ENCODE measurements at places on chromosomes 12 and 14.

- no peaks in the 10 kb centered on the region for H3K36me3 ChIP-seq
- no peaks in the 10 kb centered on the region for H3K27me3 ChIP-seq
- DNase-seq = no peak
- H3K27ac ChIP-seq = no peak overlapping the region
- H3K4me1 ChIP-seq = no peaks in the 10 kb centered on the region
These were observed 220.2 kb upstream of the SLC16A7 start for GRCh38 chr12:59375633-59376032.

DNA sequence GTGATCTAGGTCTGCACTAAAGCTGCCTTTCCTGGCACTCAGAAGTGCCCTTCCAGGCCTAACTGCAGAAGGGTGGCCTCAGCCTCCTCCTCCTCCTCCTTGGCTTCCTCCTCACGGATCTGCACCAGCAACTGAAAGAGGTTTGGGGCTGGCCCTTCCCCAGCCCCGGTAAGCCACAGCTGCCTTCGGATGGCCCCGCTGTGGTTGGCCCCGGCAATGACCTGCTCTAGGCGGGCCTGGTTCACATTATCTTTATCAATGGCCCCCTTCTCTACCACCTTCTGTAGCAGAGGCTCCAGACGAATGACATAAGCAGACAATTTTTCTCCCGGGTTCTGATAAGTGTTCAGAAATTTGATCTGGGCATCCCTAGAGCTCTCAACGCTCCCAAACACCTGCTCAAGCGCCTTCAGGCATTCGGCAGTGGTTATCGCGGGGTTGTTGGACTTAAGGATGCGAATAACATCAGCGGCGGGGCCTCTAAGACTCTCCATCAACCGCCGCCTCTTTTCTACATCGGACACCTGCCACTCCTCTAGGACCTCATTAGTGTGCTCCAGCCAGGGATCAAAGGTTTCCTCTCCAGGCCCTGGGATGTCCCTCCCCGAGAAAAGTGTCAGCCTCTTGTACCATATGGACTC lies 1.5 kb downstream of the PNMA1 start:
- H3K4me3 ChIP-seq = peak overlapping the region; percentile 97
- peaks cover 19% of the 10 kb centered on the region for H3K36me3 ChIP-seq
- DNase-seq = no peak
- H3K4me1 ChIP-seq = peaks cover 61% of the 10 kb centered on the region
- H3K27me3 ChIP-seq = peaks cover 13% of the 10 kb centered on the region

- peak overlapping the region; percentile 87 for H3K27ac ChIP-seq
- DNase-seq = no peak
- H3K36me3 ChIP-seq = peaks cover 20% of the 10 kb centered on the region
- peaks cover 10% of the 10 kb centered on the region for H3K4me1 ChIP-seq
- H3K4me3 ChIP-seq = peak overlapping the region; percentile 95
- peaks cover 12% of the 10 kb centered on the region for H3K27me3 ChIP-seq
These were observed 830 bp upstream of the MIS18BP1 start for GRCh38 chr14:45253754-45254310.

DNA sequence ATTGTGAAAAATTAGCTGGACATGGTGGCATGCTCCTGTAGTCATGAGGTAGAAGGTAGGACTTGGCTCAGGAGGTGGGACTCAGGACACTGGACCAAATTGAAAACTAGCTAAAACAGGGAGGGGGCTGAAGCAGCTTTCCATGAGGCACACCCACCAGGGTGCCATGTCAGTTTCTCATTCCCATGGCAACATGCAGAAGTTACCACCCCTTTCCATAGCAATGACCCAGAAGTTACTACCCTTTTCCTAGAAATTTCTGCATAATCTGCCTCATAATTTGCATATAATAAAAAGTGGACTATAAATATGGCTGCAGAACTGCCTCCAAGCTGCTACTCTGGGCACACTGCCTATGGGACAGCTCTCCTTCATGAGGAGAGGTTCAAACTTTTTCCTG lies 38.5 kb downstream of the ERO1A start:
- no peaks in the 10 kb centered on the region for H3K4me1 ChIP-seq
- H3K27ac ChIP-seq = no peak overlapping the region
- peaks cover 43% of the 10 kb centered on the region for H3K36me3 ChIP-seq
- no peaks in the 10 kb centered on the region for H3K27me3 ChIP-seq

DNA sequence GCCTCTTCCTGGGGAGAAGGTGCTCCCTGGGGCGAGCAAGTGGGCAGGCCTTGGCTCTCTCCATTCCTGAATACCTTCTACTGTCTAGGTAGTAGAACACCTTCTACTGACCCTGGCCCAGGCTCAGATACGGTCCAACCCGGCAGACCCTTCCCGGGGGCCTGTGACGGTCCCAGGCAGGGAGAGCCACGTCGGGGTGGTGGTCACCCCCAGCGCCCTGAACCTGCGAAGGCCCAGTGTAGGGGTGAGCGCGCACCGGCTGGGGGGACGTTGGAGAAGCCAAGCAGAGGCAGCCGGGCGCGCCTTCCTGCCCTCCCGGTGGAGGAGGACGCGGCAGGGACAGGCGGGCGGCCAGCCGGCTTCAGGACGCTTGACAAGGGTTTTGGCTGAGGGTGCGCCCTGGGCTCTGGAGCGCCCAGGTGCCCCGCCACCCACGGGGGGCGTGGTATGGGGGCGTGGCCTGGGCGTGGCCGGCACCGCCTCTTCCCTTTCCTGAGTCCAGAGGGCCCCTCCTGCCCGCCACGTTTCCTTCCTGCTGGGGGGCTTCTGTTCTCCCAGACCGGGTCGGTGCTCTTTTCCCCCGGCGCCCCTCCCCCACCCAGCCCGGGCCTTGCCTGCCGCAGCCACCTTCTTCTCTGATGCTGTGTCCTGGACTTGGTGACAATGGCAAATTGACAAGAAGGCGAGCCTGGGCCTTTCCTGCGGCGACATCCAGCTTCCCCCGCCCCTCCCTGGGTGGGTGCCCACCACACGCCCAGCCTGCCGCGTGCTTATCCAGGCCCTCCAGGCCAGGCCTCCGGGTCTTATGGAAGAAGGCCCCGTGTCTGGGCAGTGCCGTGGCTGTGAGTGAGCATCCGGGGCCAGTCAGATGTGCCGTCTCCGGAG lies 24.5 kb upstream of the PPP1R13B start:
- peaks cover 44% of the 10 kb centered on the region for H3K4me1 ChIP-seq
- DNase-seq = peak; percentile 66
- no peak overlapping the region for H3K27ac ChIP-seq

- peak; percentile 66 for DNase-seq
- H3K27me3 ChIP-seq = peaks cover 99% of the 10 kb centered on the region
- H3K4me3 ChIP-seq = peak within 1 kb of the TSS; percentile 70
- peaks cover 53% of the 10 kb centered on the region for H3K4me1 ChIP-seq
- H3K36me3 ChIP-seq = no peaks in the 10 kb centered on the region
These were observed at the start of gene RIPK3 for GRCh38 chr14:24339284-24340151. RIPK3 (minus strand) TSS chr14:24339991; CDS start chr14:24339826, 165 bp downstream.

DNA sequence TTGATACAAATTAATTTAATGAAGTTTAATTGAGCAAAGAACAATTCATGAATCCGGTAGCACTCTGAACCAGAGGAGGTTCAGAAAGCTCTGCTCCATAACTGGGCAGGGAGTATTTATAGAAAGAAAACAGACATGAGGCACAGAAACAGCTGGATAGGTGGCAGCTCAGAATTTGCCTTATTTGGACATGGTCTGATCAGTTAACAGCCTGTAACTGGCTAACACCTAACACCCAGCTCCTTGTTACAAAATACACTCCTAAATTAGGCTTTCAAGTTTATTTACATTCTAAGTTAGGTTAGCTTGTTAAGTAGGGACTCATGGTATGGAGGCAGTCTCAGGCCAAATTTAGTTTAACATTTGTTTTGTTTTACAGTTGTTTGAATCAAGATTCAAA lies 67.8 kb upstream of the TMCC3 start:
- H3K27me3 ChIP-seq = no peaks in the 10 kb centered on the region
- peaks cover 64% of the 10 kb centered on the region for H3K4me1 ChIP-seq
- peaks cover 14% of the 10 kb centered on the region for H3K36me3 ChIP-seq
- H3K27ac ChIP-seq = no peak overlapping the region

Measured in nephron progenitor cell (in vitro differentiated cells).